ENCODE measurements at places on chromosomes 1 and 21.
A peak's percentile ranks its signal among the peaks of the same experiment; 100 is the strongest.

DNA sequence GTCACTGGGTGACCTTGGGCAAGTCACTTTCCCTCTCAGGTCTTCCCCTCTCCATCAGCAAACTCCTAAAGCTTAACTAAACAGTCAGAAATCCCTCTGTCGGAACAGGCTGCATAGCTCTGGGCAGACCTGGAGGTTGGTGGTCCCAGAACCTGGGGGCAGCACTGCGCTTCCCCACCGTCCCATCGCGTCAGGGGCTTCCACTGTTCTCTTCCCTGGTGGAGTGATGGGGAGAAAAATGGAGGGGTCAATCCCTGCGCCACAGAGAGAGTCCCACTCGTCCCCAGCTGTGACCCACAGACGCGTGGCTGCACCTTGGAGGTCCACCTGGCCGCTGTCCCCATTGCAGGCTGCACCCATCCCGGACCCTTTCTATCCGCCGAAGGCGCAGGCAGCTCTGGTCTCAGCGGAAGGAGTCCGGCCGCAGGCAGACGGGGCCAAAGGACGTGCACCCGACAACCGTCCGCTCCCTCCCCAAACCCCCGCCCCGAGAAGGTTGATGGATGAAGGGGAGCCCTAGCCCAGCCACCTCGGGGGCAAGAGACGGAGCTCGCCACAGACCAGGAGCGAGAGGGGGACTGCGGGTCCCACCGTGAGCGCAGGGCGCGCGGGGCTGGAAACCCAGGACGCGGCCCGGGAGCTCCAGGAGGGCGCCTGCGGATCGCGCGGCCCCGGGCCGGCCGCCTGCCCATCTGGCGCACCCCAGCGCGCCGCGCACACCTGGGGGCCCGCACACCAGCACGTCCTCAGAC lies 588 bp upstream of the WNT3A start:
- no peak for DNase-seq

DNA sequence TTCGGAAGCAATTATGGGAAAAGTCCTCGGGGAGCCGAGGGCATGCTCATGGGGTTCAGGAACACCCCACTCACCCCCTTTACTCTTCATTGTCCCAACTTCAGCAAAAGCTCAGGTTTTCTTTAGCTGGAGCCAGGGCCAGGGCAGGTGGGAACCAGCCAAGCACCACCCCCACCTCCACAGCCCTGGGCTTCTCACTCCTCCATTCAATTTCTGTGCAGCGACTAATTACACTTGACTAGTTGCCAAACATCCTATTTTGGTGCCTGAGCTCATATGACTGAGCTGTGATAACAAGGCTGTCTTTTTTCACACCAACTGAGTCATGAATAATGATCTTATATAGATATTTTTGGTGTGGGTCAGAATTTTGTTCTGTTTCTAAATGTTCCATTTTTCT lies 257.2 kb upstream of the AJAP1 start:
- no peak for DNase-seq

- DNase-seq, result peak; percentile 37
These were observed 54.9 kb downstream of the DMRTA2 start for GRCh38 chr1:50368179-50369007.

- DNase-seq, result no peak
These were observed 88.2 kb downstream of the STUM start for GRCh38 chr1:226636847-226637096.

DNA sequence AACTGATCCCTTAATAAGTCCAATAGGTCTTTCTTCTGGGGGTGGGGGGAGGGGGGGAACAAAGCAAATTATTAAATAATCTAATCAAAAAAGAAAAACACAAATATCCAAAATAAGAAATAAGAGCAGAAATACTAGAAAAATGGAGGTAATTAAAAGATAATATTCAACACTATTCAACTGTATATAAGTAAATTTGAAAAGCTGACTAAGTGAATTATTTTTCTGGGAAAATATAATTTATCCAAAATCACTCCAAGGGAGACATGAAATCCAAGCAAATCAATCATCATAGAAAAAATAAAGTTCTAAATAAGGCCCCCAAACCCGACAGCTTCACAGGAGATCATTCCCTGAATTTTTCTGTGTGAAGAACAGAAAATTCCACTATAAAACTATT lies 18.8 kb downstream of the VPS26C start:
- no peak for DNase-seq

GRCh38 chr1:159936273-159936904 lies 9.0 kb downstream of the IGSF9 start:
- peak; percentile 79 for DNase-seq

GRCh38 chr1:64948905-64949833 lies 17.2 kb downstream of the JAK1 start:
- peak; percentile 33 for DNase-seq

GRCh38 chr1:150970808-150971582 lies 3.6 kb downstream of the CERS2 start:
- DNase-seq, result no peak

DNA sequence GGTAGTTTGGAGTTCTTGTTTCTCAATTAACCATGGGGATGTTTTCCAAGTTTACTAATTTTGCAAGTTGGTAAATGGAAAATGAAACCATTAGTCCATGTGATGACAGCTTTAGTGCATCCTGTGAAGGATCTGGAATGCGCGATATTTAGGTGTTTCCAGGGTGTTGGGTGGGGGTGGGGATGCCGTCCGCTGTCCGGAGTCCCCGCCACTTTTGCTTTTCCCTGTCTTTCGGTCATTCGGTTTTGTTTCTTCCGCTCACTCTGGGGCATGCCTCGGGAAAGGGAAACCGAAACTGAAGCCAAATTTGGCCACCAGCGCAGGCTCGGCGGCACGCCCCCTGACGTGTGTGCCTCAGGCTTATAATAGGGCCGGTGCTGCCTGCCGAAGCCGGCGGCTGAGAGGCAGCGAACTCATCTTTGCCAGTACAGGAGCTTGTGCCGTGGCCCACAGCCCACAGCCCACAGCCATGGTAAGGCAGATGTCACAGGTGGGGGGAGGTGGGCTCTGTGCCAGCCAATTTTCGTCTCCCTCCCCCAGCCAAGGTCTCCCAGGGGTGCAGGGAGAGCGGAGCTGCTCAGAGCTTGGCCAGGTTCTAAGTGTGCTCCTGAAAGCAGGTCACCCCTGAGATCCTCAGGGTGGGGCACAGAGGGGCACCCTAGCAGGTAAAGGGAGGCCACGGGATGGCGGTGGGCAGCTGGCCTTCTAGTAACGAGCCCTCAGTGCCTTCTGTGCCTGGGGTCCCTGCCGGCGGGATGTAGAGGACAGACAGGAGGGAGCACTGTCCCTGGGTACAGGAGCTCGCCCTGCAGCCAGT lies at the start of gene ISG15:
ISG15 (plus strand) TSS at position 393 of the 817 bp plus-strand sequence; CDS start at position 470, 77 bp downstream.
- DNase-seq, result peak; percentile 87

DNA sequence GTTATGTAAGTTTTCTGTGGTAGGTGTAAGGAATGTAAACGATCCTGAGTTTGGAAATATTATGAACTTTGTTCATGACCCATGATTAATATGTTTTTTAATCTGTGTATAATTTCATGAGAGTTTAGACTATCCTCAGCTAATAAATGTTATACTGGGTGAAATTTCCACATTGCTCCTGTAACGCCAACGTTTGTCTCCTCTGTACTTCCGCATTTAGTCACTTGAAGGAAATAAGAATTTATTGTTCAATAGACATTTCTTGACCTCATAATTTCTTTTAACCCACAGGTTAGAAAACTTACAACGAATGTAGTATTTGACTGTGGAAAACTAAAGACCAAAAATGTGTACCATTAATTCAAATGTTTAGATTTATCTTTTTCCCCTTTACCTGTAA lies 876 bp downstream of the KCNJ15 start:
- no peak for DNase-seq

- DNase-seq, result no peak
These were observed 194.4 kb downstream of the DPYD start for GRCh38 chr1:97726386-97726785.

DNA sequence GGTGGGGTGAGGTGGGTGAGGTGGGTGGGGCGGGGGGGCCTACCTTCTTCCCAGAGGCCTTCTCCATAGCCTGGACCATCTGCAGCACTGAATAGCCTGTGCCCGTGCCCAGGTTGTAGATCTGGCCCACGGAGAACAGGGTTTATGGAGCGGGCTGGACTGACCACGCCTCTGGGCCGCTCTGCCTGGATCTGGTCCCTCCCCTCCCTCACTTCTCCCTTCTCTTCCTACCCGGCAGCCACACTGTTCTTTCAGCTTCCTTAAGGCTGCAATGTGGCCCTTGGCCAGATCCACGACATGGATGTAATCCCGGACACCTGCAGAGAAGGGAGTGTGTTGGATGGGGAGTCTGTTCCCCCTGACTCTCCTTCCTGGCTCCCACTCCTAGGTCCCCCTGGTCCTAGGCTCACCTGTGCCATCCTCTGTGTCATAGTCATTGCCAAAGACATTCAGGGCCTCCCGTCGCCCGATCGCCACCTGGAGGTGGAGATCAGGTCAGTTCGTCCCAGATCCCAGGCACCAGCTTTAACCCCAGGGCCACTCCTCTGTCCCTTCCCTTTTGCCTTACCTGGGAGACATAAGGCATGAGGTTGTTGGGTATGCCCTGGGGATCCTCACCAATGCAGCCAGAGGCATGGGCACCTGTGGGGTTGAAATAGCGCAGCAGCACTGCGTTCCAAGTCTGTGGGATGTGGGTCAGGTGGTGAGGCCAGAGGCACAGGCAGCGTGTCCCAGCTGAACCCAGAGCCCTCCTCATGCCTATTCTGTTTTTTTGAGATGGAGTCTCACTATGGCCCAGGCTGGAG lies 3.9 kb downstream of the GALE start:
- peak; percentile 41 for DNase-seq

DNA sequence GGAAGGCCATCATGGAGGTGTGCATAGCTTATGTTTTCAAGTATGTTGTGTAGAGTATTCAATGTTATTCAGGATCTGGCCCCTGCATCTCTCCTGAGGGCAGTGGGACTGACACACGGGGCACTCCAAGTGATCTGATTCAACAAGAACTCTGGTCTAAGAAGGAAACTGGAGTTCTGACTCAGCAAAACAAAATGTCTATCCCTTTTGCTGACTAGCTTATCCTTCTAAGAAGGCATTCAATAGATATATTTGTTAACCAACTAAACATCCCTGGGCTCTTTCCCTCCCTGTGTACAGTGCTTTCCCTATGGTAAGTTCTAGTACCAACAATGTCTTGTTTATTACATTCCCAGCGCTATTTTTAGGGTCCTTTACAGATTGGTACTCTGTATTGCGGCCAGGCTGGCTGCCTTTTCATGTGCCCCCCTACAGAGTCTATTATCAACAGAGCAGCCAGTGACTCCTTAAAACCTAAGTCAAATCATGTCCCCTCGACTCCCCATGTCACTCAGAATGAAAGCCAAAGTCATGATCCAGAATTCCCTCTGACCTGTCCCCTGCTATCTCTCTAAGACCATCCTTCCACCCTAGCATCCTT lies 304.9 kb downstream of the KCNH1 start:
- DNase-seq, result no peak

GRCh38 chr1:81582467-81582986 lies 218.2 kb upstream of the ADGRL2 start:
- DNase-seq, result no peak

DNA sequence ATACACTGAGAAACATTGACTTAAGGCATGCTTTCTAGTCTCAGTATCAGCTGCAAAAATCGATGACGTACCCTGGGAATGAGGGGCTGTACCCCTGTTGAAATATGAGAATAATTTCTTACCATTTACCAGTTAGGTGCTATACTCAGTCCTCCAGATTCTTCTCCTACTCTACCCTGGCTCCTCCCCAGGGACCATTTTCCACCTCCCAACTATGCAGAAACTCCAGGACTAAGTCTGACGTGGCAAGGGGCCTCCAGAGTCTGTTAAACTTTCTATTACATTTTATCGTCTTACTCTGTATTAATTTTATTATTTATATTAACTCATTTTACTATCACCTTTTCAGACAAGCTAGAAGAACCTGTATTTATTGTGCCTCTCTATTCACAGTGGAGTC lies 124.3 kb downstream of the CYYR1 start:
- DNase-seq, result no peak

Data from hematopoietic multipotent progenitor cell treated with erythropoietin and hydrocortisone succinate and interleukin-3 and kit ligand, for 15 days (in vitro differentiated cells).